DMS 273 treated with DMSO at 0.1 percent for 48 hours (cell line): ENCODE measurements at places on chromosomes 4 and X.

DNA sequence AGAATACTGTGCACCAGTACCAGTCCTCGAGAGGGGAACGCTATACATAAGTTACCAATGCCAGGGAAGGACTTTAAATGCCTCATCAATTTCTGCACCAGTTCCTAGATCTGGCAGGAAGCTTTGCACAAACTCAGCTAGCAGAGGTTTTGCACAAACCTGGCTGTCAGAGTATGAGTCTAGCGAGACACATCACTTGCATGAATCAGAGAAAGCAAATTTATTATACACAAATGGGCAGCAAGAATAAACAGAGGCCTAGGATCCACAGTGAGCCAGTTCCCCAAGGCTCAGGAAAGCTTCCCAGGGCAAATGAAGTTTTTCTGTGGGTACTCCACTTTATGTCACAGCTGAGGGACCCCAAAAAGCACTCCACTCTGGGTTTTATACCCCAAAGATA, 523.5 kb downstream of the CFAP47 start:
- no peak for DNase-seq

GRCh38 chrX:54494166-54494988, 1.7 kb downstream of the FGD1 start:
- DNase-seq, result no peak

GRCh38 chrX:46179748-46180147, 365.5 kb downstream of the ZNF674 start:
- no peak for DNase-seq

GRCh38 chr4:107125496-107125895, 89.4 kb upstream of the DKK2 start:
- no peak for DNase-seq

DNA sequence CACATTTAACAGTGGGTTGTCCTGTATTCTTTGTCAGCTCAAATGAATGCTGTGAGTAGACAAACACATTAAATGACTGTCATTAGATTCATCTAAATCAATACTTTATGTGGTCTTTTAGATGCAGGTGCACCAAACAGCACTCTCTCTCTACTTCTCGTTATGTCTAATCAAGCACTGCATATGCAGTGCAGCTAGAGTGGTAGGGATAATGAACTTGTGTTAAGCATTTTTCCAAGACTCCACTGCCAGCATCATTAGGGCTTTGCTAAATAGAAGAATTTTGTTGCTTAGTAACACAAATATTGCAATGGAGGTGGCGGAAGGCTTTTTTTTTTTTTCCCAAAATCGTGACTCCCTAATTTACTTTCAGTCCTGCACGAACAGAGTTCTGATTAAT, 447.0 kb upstream of the GALNT7 start:
- DNase-seq, result no peak

- peak; percentile 59 for DNase-seq
Observed at GRCh38 chr4:47075919-47076318, 44.6 kb downstream of the GABRB1 start.

DNA sequence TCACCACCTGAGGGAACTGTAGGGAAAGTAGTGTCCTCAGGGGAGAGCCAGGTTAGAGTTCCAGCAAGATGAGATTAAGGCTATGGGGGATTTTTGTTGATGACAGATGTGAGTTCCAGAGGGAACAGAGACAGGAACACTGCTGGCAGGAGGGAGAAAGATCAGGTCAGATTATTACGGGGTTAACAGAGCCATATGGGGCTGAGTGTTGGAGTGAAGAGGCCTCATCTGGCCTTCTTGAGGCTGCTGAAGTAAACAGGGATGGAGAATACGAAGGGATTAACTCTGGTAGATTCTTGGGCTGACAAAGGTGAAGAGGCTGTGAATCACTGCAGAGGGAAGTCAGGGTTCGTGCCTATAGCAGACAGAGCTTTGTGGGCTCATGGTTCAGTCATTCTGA, 47.9 kb upstream of the POU4F2 start:
- no peak for DNase-seq

DNA sequence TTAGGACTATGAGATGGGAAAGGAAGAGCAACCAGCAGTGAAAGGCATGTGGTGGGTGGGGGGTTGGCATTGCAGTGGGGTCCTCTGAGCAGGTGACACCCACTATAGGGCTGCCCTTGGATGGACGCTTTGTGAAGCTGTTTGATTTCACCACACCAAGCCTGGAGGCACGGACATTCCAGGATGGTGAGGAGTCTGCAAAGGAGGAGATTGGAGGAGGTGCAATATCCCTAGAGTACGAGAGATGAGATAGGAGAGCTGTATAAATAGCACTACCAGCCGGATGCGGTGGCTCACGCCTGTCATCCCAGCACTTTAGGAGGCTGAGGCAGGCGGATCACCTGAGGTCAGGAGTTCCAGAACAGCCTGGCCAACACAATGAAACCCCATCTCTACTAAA, 42.3 kb downstream of the SHOX start:
- no peak for DNase-seq

- DNase-seq, result no peak
Observed at GRCh38 chr4:123449362-123449761, 52.8 kb downstream of the SPRY1 start.

GRCh38 chr4:89267846-89268245, 39.8 kb downstream of the GPRIN3 start:
- no peak for DNase-seq

- no peak for DNase-seq
Observed at GRCh38 chrX:118345045-118345463, 852 bp upstream of the WDR44 start.

- DNase-seq, result no peak
Observed at GRCh38 chr4:188781655-188782054, 642.4 kb downstream of the TRIML1 start.

DNA sequence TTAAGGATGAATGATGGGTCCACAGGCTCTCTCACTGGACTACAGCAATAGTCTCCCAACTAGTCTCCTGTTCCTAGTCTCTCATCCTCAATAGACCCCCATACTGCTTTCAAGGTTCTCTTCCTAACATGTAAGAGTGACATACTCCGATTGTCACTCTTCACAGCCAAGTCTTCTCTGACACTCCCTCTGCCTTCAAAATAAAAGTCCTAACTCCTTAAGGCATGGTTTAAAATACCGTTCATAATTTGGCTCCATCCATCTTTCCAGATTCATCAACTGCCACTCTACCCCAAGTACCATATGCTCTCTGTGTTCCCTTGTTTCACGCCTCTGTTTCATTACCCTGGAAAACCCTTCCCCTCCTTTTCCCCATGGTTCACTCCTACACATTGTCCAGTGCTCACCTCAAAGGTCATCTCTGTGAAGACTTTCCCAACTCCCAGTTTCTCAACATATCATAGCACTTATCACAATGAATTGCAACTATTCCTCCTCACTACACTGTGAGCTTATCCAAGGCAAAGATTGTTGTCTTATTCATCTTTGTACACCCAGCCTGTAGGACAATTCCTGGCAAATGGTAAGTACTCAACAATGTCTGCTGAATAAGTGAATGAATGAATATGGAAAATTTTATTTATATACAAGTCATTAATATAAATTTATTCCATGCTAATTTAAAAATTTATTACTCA, 26.0 kb downstream of the SMARCA1 start:
- DNase-seq, result no peak

DNA sequence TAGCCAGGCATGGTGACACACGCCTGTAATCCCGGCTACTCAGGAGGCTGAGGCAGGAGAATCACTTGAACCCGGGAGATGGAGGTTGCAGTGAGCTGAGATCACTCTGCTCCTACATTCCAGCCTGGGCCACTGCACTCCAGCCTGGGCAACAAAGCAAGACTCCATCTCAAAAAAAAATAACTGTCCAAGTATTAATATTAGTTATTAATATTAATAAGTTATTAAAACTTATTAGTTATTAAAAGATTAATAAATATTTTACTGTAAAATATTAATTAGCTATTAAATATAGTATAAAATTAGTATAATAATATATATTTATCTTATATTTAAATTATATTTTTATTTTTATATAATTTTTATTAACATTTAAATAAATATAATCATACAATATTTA, 19.5 kb upstream of the NDST3 start:
- no peak for DNase-seq

DNA sequence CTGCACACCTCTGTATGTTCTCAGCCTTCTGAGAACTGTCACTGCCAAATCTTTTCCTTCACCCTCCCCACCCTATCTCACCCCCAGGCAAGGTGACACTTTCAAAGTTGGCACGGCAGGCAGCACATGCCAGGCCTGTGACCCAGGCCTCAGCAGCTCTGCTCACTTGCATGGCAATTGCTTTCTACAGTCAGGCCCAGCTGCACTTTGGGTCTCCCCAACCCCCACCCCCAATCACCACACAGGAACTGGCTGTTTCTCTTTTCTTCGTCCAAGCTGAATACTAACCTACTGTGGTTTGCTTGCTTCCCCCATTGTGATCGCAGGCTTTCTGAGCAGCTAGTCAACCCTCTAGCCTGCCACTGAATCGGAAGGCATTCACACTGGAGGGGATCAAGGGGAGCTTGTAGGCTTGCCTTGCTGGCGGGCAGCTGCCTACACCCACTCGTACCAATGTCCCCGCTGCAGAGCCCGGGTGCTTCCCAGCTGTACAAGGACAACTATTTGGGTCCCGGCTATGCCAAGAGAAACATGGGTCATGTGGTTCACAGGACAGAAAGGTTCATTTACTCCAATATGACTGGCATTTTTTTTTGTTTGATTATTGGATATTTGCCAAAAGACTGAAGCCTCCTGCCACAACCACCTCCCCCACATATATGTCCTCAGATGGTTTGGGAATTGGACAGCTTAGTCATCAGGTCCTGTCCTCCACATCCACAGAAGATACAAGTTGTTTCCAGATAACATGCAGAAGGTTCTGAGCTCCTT, 28.1 kb downstream of the SLC25A43 start:
- DNase-seq, result no peak
